ENCODE measurements at places on chromosomes 13 and 19. TPM values are rescaled to one million over a fixed set of nuclear protein-coding genes. Genes with fewer than 3 reads are reported as not detected.

The ZNF69 gene
- total RNA-seq: 3.1 TPM

DNA sequence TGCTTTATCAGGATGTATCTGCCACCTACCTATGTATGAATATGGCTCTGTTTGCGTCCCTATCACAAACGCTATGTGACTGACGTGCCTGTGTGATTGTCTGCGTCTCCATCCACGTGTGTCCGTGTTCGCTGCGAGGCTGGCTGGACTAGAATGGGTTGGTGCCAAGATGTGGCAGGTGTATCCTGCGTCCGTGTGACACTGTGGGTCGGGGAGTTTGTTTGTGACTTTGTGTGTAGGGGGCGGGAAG, 6.7 kb upstream of the HOOK2 start:
- DNase-seq: no peak

DNA sequence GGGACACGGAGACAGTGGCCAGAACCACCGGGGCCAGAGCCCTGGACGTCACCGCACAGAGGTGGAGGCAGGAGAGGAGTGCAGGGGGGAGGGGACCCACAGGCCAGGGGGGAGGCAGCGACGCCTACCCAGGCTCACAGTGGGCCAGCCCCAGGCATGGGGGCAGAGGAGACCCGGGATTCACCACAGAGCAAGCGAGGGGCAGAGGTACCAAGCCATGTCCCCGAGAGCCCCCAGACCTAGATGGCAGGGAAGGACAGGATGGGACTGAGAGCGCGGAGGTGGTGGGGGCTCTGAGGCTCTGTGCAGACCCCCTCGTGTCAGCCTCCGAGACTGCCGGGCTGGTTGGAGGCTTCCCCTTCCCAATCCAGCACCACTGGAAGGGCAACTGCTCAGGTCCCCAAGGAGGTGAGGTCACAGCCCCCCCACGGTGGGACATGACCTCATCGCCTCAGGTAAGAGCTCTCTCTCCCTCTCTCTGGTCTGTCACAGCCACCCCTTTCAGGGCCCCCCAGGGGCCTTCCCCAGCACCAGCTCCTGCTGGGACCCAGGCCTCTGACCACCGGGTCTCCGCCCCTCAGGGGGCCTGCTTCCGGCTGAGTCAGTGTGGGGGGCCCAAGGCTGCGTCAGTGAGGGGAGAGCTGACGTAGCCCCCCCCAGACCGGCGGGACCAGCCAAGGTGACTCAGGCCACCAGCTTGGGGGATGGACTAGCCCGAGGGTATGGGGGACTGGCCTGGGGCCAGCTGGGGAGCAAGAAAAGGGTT, 2.2 kb upstream of the IL11 start:
- DNase-seq: peak; percentile 63

DNA sequence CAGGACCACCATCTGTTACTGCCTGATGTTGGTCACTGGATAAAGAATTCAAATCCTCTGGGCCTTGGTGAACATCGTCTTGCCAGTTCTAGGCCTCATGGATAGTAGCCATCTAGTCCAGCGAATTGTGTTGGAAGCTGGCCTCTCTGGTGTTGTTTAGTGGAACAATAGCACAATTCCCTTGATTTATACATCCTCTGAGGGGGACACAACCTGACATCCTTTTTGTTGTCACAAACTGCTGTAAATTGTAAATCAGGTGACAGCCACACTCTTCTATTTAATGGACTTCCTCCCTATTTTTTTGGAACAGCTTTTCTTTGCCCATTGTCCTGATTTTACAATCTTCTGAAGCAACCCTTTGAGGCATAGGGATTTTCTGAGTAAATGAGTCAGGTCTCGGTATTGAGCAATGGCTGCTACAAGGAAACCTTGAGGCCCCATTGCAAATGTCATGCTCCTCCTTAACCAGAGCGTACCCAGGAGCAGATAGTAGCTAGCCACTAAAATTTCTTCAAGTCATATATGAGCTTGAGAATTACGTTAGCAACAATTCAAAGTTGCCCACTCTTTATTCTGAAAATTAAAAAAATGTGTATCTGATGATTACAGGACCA, 263.3 kb downstream of the COG6 start:
- no peak for DNase-seq

The NFILZ gene
- not detected for total RNA-seq

DNA sequence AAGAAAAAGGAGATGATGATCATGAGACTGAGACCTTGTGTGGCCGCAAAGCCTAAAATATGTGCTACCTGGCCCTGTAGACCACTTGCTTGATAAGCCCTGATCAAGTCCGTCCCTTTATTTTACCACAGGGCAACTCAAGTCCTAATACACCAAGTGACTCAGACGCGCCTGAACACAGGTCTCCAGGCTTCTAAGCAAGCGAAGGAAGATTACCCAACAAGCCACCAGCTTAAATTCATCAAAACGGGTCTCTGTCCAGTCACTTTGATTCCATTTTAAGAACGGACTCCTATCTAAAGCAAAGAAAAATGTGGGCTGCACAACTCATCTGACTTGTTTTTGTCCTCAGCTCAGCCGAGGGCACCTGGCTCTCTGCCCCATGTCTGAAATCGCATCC, 26.8 kb downstream of the SLC7A1 start:
- no peak for DNase-seq

DNA sequence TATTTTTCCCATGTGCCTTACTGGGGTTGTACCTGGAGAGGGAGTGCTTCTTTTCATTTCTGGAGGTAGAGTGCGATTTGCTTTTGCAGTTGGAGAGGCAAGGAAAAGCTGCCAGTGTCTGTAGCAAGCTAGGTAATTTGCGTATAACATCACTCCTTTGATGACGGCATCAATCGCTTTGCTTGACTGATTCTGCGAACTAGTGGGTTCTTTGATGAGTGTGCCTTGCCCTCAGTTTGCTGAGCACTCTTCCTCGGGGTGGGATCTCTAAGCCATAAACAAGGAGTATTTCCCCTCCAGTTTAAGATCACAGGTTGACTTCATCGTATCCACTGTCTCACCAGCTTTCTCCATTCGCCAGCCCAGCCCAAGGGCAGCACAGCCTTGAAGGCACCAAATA, 344.5 kb downstream of the KCNRG start:
- DNase-seq: no peak

- DNase-seq: peak; percentile 5
Observed at GRCh38 chr13:85241060-85241459, 558.2 kb downstream of the SLITRK6 start.

GRCh38 chr13:19984430-19985218, 26.1 kb downstream of the ZMYM2 start:
- DNase-seq: peak; percentile 46

The ZNF555 gene
- 4.0 TPM for total RNA-seq

The MEIOSIN gene
- total RNA-seq: not detected

GRCh38 chr19:1214862-1215731, 9.5 kb downstream of the STK11 start:
- peak; percentile 61 for DNase-seq

The ZNF728 gene
- total RNA-seq: not detected

GRCh38 chr13:111620166-111620565, 299.7 kb downstream of the TEX29 start:
- no peak for DNase-seq

The MARK4 gene
- total RNA-seq: 44.6 TPM

DNA sequence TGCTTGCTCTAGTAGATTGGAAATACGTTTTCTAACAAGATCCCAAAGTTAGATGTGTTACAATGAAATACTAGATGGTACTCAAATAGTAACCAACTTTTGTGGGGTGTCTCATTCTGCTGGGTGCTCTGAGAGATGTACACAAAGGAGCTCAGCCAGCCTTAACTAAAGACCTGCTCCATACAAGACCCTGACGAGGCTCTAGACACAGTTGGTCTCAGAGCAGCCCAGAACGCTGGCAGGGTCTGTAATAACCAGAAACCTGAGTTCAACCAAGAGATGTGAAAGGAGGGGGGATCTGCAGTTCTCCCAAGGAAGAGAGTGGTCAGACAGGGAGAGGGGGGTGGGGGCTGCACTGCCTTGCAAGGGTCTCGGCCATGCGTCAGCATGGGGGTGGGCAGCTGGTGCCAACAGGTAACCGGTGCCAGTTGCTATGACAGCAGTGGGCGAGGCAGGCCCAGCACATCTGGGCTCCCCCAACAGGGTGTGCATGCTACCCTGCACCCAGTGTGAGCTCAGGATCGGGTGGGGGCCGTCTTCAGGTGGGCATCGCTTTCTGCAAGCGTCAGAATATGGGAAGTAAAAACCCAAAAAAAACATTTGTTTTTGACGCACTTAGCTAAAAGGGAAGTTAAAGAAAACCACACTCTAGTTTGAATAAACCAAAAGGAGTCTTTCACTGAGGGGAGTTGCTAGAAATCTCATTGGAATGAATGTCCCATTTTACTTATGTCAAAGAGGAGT, 68.0 kb upstream of the GPR183 start:
- no peak for DNase-seq

DNA sequence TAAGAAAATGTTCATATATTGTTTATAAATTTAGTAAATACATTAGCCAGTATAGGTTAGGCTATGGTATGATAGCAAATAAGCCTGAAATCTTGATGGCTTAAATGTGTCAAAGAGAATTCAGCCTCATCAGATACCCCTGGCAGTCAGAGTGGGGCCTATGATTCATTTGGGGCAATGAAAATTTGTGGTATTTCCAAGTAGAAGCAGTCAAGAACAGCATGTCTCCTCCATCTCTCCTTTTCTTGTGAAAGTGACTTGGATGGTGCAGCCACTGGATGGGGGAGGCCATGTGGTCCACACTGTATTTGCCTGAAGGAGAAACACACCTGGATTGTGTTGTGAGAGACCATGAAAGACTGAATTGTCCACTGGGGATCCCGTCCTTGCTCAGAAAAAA, 82.7 kb downstream of the DLEU7 start:
- no peak for DNase-seq

GRCh38 chr13:30319130-30319529, 11.8 kb upstream of the KATNAL1 start:
- no peak for DNase-seq

The TPTE2 gene
- total RNA-seq: not detected

DNA sequence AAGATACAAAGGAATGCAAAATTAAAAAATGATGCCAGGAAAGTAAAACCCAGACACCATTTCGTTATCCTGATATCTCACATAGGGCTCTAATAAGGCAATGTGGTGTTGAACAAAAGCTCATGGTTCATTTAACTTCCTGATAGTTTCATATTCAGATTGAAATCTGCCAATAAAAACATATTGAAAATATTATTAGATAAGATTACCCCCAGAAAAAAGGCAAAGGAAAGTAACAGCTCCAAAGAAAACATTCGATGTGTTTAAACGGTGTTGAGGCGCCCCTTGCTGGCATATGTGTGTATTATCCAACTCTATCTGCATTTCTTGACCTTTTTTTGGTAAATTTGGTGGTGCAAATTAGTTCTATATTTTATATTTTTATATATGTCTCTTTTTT, 75.9 kb downstream of the ESD start:
- DNase-seq: peak; percentile 36

The ZNF471 gene
- 2.3 TPM for total RNA-seq

The LIM2 gene
- not detected for total RNA-seq

DNA sequence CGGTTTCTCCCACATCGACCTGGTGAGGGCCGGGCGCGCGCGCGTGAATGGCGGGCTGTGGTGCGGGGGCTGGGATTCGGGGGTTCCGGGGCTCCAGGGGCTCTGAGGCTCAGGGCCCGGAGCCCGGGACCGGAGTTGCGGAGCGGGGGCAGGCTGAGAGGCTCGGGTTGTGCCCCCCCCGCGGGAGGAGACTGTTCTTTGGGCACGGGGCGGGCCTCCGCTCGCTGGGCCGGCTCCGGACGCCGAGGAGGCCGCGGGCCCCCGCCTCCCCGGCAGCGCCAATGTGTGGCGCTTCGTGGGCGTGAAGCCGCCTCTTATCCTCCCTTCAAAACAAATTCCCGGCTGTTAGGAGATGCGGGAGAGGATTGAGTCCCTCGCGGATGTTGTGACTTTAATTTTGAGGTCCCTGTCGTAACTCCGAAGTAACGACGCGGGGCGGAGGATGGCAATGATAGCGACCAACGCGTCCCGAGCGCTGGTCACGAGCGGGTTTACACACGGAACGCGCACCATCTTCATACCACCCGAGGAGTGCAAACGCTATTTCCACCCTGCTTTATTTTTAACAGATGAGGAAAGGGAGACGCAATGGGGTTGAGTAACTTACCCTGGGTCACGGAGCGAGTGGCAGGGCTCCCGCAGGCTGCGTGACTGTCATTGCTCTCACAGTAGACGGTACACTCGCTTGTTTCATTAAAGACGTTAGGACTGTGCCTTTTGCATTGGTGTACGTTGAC, 536 bp downstream of the UBA2 start:
- DNase-seq: peak; percentile 5

- DNase-seq: no peak
Observed at GRCh38 chr13:71865874-71866334, 1.1 kb downstream of the DACH1 start.

The ACP7 gene
- not detected for total RNA-seq

The ZNF66 gene
- 1.2 TPM for total RNA-seq

- no peak for DNase-seq
Observed at GRCh38 chr13:99294198-99294597, 13.0 kb downstream of the GPR183 start.

DNA sequence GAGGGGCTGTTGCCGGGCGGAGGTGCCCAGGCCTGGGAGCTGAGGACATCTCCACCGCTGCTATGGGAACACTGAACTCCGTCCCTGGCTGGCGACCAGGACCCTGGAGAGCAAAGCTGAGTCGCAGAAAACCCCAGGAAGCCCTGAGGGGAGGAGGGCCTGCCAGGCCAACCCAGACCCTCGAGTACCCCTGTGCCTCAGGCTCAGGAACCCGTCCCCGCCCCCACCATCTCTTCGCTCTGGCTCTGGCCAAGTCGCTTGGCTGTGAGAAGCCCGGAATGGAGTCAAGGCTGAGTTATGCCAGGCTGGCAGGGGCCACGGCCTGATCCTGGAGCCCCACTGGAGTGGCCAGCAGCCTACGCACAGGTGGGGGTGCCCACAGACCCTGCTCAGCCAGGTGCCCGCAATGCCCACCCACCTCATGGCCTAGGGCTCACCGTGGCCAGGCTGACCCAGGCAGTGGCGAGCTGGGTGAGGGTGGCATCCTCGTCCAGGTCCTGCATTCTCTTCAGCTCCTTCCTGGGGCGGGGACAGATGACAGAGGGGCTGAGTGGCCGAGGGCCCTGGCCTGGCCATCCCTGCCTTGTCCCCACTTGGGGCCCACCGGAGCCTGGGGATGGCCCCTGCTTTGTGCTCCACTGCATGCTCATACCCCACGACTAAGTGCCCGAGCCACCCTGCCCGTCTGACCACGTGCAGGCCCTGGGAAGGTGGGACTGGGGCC, 8.5 kb upstream of the CERS1 start:
- DNase-seq: no peak

GRCh38 chr19:5235458-5236219, 105.0 kb downstream of the PTPRS start:
- DNase-seq: no peak

Data from HFFc6 (cell line).